Activated CD8-positive, alpha-beta memory T cell treated with anti-CD3 and anti-CD28 coated beads for 4 hours (primary cell): ENCODE measurements at places on chromosomes 5 and 9.

DNA sequence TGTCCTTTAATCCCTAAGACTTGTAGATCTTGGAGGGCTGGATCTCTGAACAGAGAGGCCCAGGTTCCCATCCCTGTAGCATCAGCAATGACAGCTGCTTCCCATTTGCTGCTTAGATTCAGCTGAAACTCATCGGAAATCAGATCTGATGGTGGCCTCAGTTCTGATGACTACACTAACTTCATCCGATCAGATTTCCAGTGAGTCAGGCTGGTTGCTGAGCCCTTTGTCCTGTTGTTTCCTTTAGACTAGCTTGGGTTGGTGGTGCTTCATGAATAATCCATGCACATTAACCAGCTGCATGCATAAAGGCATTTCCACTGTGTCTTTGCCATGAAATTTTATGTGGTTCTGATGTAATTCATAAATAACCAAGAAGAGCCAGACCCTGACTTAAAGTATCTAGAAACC is 195.2 kb upstream of the TUT7 start:
- no peak for DNase-seq

GRCh38 chr5:159096243-159096923 is 3.3 kb downstream of the EBF1 start:
- DNase-seq, result no peak

- DNase-seq, result no peak
Observed at GRCh38 chr9:73143711-73144328, 7.8 kb upstream of the ANXA1 start.

GRCh38 chr5:173187054-173187743 is 42.9 kb downstream of the BNIP1 start:
- DNase-seq, result no peak

- no peak for DNase-seq
Observed at GRCh38 chr9:132197315-132197714, 35.5 kb downstream of the NTNG2 start.

- no peak for DNase-seq
Observed at GRCh38 chr5:87966213-87966612, 302.4 kb downstream of the TMEM161B start.

- no peak for DNase-seq
Observed at GRCh38 chr5:160926428-160926827, 74.4 kb upstream of the ATP10B start.

GRCh38 chr9:68507130-68507805 is 33.4 kb downstream of the TMEM252 start:
- no peak for DNase-seq

GRCh38 chr9:112421771-112422222 is 41.9 kb downstream of the HSDL2 start:
- no peak for DNase-seq

- DNase-seq, result no peak
Observed at GRCh38 chr5:56951126-56951945, 587 bp downstream of the MIER3 start.

- DNase-seq, result peak; percentile 45
Observed at GRCh38 chr9:35748858-35749514, at the start of the genes GBA2 and RGP1. Gene GBA2 (minus strand): TSS chr9:35749228. CDS start chr9:35748704, 524 bp downstream. Gene RGP1 (plus strand): TSS chr9:35749287. CDS start chr9:35749756, 469 bp downstream.

GRCh38 chr5:27171761-27172261 is 133.4 kb upstream of the CDH9 start:
- no peak for DNase-seq

DNA sequence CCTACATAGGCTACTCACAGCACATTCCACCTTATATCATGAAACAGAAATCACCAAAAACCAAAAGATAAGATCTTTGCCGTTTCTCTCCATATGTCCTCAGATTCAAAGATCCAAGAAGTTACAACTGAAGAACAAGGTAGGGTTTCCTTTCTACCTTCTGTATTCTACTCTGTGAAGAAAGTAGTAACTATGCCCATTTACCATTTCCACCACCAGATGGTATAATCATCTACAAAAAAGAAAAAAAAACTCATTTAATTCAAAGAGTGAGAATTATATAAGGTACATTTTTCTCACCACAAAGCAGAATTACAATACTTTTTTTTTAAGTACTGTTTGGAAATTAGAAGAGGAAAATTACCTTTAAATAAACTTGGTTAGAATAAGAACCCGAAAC is 172.6 kb upstream of the PTGER4 start:
- no peak for DNase-seq

DNA sequence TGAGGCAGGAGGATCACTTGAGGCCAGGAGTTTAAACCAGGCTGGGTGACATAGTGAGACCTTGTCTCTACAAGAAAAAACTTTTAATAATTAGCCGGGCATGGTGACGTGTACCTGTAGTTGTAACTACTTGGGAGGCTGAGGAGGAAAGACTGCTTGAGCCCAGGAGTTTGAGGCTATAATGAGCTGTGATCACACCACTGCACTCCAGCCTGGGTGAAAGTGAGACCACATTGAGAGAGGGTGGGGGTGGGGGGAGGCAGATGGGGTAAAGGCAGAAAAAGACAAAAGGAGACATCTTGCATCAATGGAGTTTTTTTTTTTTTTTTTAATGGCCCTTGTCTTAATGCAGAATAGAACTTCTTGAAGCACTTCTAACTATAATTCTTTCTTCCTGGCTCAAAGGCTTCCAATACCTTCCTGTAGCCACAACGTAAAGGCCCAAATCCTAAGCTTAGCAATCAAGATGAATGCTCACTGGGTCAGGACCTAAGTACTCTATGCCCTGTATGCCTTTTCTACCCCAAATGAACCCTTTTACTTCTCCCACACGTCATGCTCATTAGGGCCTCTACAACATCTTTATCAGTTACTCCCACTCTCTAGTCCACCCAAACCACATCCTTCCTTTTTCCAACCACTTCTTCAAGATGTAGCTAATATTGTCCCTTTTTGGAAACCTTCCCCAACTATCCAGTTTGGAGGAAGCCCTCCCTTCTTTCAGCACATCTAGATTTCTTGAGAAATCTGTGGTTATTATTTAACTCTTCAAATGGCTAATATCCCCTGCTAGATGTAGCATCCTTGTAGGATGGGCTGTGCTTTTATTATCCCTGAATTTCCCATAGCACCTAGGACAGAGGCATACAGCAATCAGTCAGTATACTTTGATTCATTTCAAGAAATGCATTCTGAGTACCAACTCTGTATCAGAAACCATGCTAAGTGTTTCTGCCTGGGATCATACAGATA is 40.8 kb downstream of the CSF2 start:
- DNase-seq, result no peak

- DNase-seq, result no peak
Observed at GRCh38 chr9:36791222-36791950, 218.7 kb downstream of the MELK start.

GRCh38 chr5:170342153-170342725 is 44.7 kb upstream of the LCP2 start:
- DNase-seq, result no peak

DNA sequence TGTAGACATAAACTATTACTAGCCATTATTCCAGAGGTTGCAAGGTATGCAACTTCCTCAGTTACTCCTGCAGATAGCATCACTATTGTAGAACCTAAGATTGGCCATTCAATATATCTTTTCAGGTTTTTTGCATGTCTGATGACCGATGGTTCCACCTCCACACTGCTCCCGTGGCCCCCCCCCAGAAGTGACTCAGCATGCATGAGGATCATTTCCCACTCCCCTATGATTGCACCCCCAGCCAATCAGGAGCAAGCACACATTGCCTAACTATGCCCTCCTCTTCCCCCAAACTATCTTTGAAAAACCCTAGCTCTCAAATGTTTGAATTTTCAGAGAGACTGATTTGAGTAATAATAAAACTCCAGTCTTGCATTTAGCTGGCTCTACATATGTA is 601.4 kb upstream of the TLE4 start:
- no peak for DNase-seq

- no peak for DNase-seq
Observed at GRCh38 chr5:151427258-151427657, 20.1 kb upstream of the SLC36A1 start.

DNA sequence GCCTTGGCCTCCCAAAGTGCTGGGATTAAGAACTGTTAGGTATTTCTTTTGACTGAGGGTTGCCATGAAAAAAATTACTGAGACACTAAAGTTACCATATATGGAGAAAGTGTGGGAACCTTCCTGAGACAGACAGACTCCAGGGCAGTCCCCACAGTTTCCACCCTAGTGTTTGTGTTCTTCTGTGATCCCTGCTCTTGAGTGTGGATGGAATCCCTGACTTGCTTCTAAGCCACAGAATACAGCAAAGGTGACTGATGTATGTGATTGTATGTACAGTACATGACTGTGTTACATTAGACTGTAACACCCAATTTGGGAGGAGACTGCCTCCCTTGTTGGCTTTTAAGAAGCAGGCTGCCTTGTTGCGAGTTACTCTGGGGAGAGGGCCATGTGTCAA is 24.7 kb upstream of the ADAM19 start:
- DNase-seq, result no peak

DNA sequence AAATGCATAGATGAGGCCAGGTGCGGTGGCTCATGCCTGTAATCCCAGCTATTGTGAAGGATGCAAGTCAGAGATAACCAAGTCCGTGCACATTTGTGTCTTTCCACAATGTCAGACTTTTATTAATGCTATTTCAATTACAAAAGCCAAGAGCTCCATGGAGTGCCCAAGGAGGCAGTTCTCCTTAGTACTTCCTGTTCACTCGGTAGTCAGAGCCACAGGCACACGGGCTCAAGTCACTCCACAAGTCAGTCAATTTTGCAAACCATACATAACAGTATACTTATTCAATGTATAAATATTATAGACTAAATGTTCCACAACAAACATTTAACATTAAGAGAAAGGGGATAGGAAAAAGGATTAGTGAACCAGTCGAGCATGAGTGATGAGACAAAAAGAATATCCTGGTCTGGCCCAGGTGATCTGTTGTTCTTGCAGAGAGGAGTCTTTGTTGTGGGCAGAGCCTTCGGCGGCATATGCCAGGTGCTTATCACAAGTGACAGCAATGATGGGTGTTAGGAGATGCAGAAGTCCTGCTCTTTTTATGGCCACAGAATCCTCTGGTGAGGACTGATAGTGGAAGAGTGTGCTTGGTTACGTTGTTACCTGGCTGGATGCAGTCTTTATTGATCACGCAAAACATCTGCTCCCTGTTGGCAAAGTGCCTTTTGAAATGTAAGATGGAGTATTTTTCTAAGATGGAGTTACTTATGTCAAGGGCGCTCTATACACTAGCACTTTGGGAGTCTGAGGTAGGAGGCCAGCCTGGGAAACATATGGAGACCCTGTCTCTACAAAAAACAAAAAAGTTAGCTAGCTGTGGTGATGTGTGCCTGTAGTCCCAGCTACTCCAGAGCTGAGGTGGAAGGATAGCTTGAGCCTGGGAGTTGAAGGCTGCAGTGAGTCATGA is 167.0 kb upstream of the FBXL17 start:
- no peak for DNase-seq

DNA sequence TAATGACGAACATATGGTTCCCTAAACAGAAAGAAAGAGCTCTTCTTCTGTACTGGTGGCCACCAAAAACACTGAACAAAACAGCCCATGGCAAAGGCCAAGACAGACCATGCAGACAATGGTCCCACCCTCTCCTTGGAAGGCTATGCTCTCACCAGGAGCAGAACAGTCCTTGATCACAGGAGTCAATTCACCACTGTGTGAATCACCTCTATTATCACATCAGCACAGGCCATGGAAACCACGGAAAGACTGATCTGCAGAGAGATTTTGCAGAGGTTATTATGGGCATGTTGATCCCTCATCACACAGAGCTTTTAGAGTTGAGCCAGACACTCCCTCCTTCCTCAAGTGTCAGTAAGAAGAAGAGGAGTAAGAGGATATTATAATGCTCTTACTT is 134.0 kb upstream of the RASEF start:
- no peak for DNase-seq

GRCh38 chr5:65722575-65723403 is 784 bp downstream of the NLN start:
- DNase-seq, result no peak

GRCh38 chr5:178293400-178293799 is 60.8 kb upstream of the PHYKPL start:
- DNase-seq, result no peak

DNA sequence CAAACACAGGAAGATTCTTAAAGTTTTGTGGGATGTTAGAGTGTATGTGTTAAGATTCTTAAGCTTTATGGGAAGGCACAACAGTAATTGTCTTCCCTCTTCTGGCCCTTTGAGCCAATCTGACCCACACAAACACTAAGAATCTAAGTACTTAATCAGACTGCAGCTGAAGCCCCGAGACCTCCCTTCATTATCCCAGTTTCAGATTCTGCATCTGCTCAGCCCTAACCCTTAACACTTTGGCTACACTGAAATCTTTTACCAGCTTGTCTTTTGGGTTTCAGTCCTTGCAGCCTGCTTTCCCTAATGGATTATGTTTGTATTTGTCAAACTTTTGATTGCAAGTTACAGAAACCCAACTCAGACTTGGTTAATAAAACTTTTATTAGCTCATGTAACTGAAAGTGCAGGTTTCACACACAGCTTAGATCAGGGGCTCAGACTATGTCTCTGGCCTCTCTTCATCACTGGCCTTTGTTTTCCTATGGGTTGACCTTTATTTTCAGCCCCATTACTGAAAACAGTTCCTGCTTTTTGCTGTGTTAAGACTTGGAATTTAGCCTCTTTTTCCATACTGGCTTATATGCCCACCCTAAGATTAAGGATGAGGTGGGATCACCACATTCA is 71.5 kb downstream of the COX7C start:
- DNase-seq, result no peak

GRCh38 chr9:4192450-4192849 is 107.4 kb downstream of the GLIS3 start:
- no peak for DNase-seq

GRCh38 chr9:107734256-107735013 is 244.9 kb upstream of the KLF4 start:
- DNase-seq, result no peak

- DNase-seq, result no peak
Observed at GRCh38 chr5:93342563-93343061, 238.4 kb downstream of the NR2F1-AS1 start.

DNA sequence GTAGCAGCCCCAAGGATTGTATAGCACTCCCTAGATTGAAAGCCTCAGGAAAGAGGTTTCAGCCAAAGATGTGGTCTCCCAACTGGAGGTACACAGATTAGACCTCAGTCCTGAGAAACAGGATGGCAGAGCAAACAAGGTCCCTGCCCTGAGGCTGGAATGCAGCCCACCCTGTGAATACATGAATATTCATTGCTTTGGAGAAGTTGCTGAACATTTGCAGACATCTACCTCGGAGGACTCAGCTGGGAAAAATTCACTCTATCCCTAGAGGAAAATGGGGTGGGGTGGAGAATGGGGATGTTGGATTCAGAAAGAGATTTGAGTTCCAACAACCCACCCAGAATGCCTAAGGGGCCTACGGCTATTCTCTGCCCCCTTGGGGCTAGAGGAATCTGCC is 129.4 kb downstream of the SLIT3 start:
- DNase-seq, result no peak

DNA sequence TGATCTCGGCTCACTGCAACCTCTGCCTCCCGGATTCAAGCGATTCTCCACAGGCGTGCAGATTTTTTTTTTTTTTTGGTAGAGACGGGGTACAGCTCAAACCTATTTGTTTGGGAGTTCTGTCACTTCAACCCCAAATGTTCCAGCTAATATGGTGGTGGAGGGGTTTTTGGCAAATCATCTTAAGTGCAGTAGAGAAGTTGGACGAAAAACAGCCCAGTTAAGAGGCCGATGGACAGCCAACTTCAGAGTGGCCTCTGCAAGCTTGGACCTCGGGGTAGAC is 756 bp upstream of the PRR7 start:
- DNase-seq, result no peak

GRCh38 chr5:7638456-7638855 is 212.5 kb downstream of the CFAP90 start:
- DNase-seq, result no peak
